Small intestine (tissue), 16 donors: ENCODE measurements at places on chromosomes 3 and 15.

DNA sequence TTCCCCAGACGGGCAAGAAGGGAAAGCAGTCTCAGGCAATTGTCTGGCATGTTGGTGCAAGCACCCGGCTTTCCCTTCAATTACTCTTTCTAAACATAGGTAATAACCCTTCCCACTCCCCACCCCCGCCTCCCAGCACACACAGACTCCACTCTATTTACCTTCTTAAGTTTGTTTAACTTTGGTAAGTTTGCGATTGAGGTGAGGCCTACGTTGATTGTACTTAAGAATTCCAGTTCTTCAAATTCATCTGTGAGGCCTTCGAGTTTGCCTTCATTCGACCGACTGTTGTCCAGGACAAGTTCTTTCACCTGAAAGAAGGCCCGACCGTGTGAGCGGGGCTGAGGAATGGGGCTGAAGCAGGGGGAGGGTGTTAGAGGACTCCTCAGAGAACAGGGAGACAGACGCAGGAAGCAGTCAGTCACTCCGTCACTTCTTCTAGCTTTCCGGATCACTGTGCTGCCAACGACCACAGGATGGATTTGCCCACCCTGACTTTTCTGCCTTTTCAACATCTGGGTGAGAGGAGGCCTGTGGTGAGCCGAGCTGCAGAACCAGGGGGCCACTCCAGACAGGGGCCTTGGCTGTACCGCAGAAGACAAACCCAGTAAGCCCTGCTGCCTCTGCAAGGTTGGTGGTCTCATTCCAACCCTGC is 33.0 kb downstream of the ANP32A start:
- H3K4me1 ChIP-seq = peaks cover 38% of the 10 kb centered on the region
- DNase-seq = no peak
- peak overlapping the region; percentile 2 for H3K27ac ChIP-seq

DNA sequence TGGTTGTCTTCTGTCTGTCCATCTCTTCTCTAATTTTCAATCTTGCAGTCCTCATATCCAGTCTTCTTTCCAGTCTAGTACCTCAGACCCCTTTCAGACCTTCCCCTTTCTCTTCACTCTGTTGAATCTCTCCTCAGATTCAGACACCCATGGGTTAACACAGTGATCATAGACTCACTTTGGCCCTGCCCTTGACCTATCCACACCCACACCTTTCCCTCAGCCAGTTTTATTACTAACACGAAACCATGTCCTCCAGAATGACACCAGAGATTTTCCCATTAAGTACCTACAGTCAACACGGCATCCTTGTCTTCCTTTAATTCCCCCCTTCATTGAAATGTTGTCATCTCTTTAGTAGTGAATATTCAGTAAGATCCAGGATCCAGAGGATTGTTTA is 74.5 kb upstream of the UBE2E2 start:
- H3K27ac ChIP-seq = no peak overlapping the region
- peak; percentile 10 for DNase-seq
- no peak overlapping the region for H3K4me3 ChIP-seq
- H3K4me1 ChIP-seq = no peaks in the 10 kb centered on the region

DNA sequence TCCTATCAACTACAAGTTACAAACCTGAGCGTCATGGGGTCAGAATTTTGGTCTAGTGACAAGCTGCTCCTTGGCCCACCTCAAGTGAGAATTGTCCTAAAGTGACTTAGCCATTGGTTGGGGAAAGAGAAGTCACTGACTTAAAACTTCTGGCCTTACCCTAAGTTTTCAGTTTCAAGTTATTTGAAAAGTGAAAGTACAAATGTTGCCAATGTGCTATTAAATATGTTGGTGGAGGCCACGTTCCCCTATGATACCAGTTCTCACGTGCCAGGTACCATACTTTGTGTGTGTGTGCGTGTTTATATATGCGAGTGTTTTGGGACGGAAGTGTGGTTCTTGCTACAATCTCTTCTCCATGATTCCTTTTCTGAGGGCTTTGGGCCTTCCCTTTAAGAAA is 22.6 kb upstream of the RASGRP1 start:
- no peak overlapping the region for H3K27ac ChIP-seq
- no peaks in the 10 kb centered on the region for H3K27me3 ChIP-seq
- H3K4me3 ChIP-seq = no peak overlapping the region
- no peak for DNase-seq
- no peaks in the 10 kb centered on the region for H3K4me1 ChIP-seq
- H3K36me3 ChIP-seq = no peaks in the 10 kb centered on the region

DNA sequence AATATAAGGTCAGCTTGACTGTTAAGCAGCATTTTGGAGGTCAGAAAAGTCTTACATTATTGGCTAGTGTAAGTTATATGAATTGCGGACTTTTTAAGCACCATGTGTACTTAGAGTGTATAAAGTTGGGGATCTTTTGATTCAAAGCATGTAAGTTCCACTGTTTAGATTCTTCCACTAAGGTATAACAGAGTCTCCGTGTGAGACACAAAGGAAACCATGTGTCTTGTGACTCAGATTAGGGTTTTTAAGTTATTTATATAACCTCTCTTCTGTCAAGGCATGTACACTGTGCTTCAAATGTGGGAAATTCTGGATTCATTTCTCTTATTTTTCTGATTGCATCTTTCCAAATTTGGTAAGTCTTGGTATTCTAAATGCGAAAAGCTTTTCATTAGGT is 143.5 kb upstream of the SOX2 start:
- no peaks in the 10 kb centered on the region for H3K27me3 ChIP-seq
- H3K4me3 ChIP-seq = no peak overlapping the region
- no peaks in the 10 kb centered on the region for H3K36me3 ChIP-seq
- no peaks in the 10 kb centered on the region for H3K4me1 ChIP-seq
- H3K27ac ChIP-seq = no peak overlapping the region
